Hematopoietic multipotent progenitor cell (in vitro differentiated cells): ENCODE measurements at places on chromosomes 5 and 9. TPM values are rescaled to one million over a fixed set of nuclear protein-coding genes. Genes with fewer than 3 reads are reported as not detected.

DNA sequence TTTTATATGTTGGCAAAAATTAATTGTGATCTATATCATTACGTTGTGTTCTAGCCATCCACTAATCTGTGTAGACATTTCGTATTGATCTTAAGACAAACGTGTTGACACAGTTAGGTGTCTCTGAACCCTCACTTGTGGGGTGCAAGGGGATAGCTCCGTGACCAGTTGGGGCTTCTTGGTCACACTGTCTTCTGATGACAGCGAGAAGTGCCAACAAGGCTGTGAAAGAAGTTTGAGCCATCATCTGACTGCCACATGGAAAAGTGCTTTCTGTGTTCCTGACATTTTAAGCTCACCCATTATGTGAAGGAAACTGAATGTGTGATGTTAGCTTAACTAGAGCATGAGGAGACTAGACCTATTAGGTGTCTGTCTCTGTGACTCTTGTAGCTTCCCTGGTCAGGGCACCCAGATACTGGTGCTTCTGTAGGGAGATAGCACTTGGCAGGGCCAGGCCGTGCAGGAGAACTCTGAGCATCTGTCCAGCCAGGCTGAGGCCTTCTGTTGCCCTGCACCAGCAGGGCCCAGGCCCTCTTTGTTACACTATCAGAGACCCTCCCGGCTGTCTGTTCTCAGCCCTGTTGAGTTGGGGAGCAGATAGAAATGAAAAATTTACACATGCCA lies 52.8 kb upstream of the PHF2 start:
- DNase-seq: no peak

- no peak for DNase-seq
Measured at GRCh38 chr5:150465927-150466326, 16.4 kb upstream of the RPS14 start.

GRCh38 chr9:92944921-92945320 lies 2.4 kb upstream of the FGD3 start:
- no peak for DNase-seq

Gene GABRG2
- under 0.01 TPM for total RNA-seq

DNA sequence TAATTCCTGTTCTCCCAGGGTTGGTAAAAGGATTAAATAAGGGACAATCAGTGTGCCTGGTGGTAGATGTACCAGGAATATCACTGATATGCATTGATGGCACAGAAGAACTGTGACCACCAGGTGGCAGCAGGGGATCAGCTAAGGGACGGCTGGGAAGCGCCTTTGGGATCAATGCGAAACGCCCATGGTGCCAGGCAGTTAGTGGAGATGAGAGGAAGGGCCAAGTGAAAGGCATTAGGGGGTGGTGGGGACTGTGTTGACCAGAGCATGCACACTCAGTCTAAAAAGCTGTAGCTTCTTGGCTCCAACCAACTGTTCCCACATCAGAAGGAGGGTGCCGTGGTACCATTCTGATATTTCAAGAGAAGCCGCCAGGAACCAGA lies 55.6 kb downstream of the ARHGEF37 start:
- peak; percentile 50 for DNase-seq

GRCh38 chr5:177256296-177256695 lies 47.2 kb downstream of the RAB24 start:
- DNase-seq: no peak

- DNase-seq: no peak
Measured at GRCh38 chr5:139863855-139864558, 68.4 kb downstream of the PSD2 start.

Gene GDNF
- under 0.01 TPM for total RNA-seq

DNA sequence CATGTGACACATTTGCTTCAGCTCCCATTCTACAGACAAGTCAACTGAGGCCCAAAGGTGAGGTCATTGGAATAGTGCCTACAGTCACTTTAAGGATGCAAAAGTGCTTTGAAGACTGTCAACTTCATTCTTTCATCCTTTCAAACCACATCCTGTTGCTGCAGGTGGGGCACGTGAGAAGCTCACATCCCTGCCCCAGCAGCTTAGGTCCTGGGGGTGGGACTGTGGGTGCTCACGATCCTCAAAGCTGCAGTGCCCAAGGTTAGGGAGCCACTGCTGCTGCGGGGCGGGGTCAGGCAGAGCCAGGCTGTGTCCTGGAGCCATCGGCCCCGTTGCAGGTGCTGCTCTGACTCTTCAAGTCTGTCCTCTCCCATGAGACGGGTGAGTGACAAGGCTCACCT lies 57.9 kb upstream of the IER5L start:
- peak; percentile 25 for DNase-seq

Gene SMIM33
- under 0.01 TPM for total RNA-seq

- no peak for DNase-seq
Measured at GRCh38 chr9:19492775-19493173, 84.0 kb downstream of the ACER2 start.

Gene RAI14
- 0.54 TPM for total RNA-seq

GRCh38 chr9:120655005-120655622 lies 59.2 kb downstream of the MEGF9 start:
- no peak for DNase-seq

- DNase-seq: no peak
Measured at GRCh38 chr5:111131356-111131755, 39.2 kb downstream of the WDR36 start.

GRCh38 chr5:141840826-141841360 lies 37.3 kb downstream of the PCDH1 start:
- no peak for DNase-seq

- DNase-seq: peak; percentile 29
Measured at GRCh38 chr9:101791938-101792337, 53.5 kb upstream of the GRIN3A start.

Gene CLIC3
- 0.27 TPM for total RNA-seq

Gene FYB1
- 1.6 TPM for total RNA-seq

GRCh38 chr9:106111039-106111730 lies 416.8 kb downstream of the TMEM38B start:
- no peak for DNase-seq

DNA sequence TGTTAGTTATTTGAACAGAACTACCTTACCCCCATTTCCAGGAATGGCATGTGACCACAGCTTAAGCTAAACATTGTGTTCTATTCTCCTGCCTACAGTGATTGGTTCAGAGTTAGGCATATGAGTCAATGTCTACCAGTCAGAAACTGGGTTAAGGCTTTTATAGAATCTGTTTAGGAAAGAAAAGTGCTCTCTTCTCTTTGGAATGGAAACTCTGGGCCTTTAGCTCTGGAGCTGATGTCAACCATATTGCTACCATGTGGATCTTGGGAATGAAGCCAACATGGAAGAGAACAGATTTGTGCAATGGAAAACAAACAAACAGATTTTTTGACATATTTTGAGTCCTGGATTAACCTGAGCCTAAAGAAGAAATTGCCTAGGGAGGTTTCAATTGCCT lies 488.9 kb upstream of the TNC start:
- DNase-seq: no peak

GRCh38 chr9:137497921-137498719 lies 39.0 kb upstream of the NSMF start:
- DNase-seq: no peak

GRCh38 chr9:26537211-26537610 lies 355.4 kb downstream of the CAAP1 start:
- DNase-seq: no peak

Gene PCDHGA8
- 0.54 TPM for total RNA-seq

- no peak for DNase-seq
Measured at GRCh38 chr5:54669845-54670244, 152.3 kb downstream of the SNX18 start.

- no peak for DNase-seq
Measured at GRCh38 chr5:172646716-172647285, 5.7 kb downstream of the NEURL1B start.

DNA sequence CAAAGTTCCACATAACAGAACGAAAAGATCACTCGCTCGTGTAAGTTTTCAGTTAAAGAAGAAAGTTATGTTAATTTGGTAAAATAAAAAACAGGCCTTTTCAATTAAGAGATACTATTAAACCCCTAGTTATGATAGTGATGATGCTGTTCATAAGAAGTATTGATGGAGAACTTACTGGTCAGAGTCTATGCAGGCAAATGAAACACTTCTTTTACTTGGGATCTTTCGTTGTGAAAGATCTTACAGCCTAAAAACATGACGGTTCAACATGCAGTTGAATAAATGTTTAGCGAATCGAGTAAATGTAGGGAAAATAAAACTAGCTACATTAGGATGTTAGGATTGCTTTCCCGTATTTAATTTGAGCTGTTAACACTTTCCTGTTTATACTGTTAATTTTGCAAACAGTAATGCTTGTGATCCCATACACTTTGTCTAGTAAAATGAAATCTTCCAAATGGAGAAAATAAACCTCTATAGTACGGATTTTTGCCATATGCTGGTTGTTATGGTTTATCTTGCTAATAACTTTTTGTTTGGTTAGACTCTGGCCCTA lies 2.0 kb downstream of the RHOBTB3 start:
- no peak for DNase-seq

DNA sequence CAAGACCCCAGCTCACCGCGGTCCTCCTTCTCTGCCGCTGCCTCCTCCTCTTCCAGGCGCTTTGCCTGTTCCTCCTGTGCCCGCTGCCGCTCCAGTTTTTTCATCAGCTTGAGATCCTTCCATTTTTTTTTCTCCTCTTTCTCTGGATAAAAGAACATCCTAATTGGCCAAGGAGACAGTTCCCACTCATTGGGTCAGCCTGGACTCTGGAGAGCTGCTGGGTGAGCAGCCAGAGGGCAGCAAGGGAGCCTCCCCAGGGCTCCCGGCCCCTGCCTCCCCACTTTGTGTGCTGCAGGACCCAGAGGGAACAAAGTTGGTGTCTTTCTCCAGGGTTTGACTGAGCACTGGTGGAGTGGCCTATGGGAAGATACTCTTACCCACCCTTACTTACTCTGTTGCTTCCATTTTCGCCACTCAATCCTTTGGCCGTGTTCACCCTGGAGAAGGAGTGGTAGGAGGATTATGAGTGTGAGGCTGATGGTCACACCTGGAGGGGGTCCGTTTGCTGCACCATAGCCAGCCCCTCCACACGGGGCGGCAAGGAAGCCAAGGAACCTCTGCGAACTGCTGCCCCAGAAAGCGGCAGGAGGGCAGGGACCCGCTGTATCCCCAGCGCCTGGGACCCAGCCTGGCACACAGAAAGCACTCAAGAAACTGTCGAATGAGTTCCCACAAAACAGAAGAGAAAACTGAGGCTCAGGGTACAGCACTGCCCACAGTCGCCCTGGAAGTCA lies 708 bp downstream of the SPOUT1 start:
- no peak for DNase-seq
